ENCODE measurements at places on chromosomes 5 and 9. TPM values are rescaled to one million over a fixed set of nuclear protein-coding genes. Genes with fewer than 3 reads are reported as not detected.
A peak's percentile ranks its signal among the peaks of the same experiment; 100 is the strongest.

Gene F2RL1
- total RNA-seq, result 9.1 TPM

Gene NOL6
- total RNA-seq, result 34.9 TPM

Gene NUTM2G
- total RNA-seq, result not detected

Gene GFI1B
- not detected for total RNA-seq

Gene SLC6A18
- total RNA-seq, result not detected

- peak overlapping the region; percentile 53 for H3K4me3 ChIP-seq
- no peaks in the 10 kb centered on the region for H3K27me3 ChIP-seq
- peak overlapping the region; percentile 97 for H3K27ac ChIP-seq
- peaks cover 6% of the 10 kb centered on the region for H3K36me3 ChIP-seq
Observed at GRCh38 chr5:72138943-72139521, 31.8 kb downstream of the MAP1B start.

DNA sequence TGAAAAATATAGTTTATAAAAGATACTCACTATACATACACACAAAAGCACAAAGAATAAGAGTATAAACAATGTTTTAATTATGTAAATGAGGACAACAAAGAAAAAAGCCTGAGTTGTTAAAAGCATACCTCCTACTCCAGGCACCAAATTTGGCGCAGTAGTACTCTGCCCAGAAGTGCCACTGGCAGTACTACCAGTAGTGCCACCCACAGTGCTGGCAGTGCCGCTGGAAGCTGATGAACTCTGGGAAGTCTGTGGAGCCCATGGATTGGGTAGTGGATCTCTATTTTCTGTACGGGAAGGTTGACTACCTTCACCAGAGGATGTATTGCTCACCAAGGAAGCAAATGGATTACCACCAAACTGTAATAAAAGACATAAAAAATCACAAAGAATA lies 30.2 kb downstream of the UBQLN1 start:
- no peak overlapping the region for H3K4me3 ChIP-seq
- no peak overlapping the region for H3K27ac ChIP-seq
- H3K4me1 ChIP-seq, result no peaks in the 10 kb centered on the region
- no peak for DNase-seq

DNA sequence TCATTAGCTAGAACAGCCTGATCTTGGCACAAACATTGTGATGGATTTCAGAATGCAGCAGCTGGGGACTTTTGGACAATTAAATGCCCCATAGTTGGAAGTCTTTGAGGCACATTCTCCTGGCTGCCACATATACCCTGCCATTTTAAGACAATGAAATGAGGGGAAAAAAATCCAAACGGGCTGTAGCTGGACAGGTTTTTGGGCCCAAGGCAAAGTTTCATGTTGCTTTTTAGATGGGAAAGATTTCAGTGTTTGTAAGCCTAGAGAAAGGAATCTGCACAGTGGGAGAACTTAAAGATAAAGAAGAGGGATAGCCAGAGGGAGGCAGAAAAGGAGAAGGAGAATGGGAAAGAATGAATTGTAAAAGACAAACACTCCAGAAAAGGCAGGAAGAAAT lies 30.0 kb upstream of the RICTOR start:
- H3K27ac ChIP-seq, result no peak overlapping the region
- DNase-seq, result no peak
- H3K4me3 ChIP-seq, result no peak overlapping the region
- H3K4me1 ChIP-seq, result no peaks in the 10 kb centered on the region

DNA sequence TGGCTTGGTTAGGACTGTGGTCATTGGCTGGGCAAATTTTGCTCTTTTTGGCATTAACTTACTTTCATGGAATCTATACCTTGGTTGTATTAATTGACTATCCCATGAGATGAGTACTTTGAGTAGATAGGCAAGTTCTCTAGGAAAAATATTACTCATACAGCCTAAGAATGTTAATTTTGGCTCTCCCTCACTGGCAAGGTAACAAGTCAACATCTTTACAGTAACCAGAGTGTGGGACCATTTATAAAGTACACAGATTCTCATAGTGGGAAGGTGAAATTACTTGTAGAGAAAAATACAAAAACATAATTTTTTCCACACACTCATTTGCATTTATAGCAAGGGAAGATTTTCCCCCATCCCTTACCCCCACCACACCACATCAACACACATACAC lies 154.6 kb upstream of the ZNF608 start:
- H3K36me3 ChIP-seq, result no peaks in the 10 kb centered on the region
- H3K4me1 ChIP-seq, result peaks cover 21% of the 10 kb centered on the region
- no peak overlapping the region for H3K27ac ChIP-seq
- no peak for DNase-seq

DNA sequence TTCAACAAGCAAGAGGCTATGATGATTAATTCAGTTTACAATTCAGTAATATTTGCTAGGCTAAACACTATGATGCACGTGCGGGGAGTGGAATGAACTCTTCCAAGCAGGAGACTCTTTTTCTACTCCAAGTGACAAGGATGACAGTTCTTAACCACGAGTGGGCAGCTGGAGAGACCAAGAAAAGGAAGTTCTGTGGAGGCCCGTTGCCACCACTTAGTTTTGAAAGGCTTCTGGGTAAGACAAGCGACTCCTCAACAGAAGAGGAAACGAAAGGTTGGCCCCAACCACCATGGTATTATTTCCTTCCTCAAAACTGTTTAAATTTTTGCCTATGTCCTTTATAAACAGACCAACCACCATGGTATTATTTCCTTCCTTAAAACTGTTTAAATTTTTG lies 2.8 kb downstream of the DCAF12 start:
- H3K27ac ChIP-seq, result no peak overlapping the region
- peaks cover 19% of the 10 kb centered on the region for H3K4me1 ChIP-seq
- no peak for DNase-seq
- H3K27me3 ChIP-seq, result no peaks in the 10 kb centered on the region
- H3K36me3 ChIP-seq, result no peaks in the 10 kb centered on the region
- no peak overlapping the region for H3K4me3 ChIP-seq

Measured in thoracic aorta (tissue), 2 donors.